A549 treated with CORT108297 at 1 μM for 4 hours (cell line): ENCODE measurements at places on chromosomes 16 and 17. TPM values are rescaled to one million over a fixed set of nuclear protein-coding genes. Genes with fewer than 3 reads are reported as not detected.

CSH2 gene
- not detected in 5 replicates for total RNA-seq

TNFRSF17 gene
- total RNA-seq, result not detected in 5 replicates

PRSS36 gene
- 0.58 to 1.1 TPM (median 0.72 TPM) in 5 replicates for total RNA-seq

TMEM238L gene
- not detected in 5 replicates for total RNA-seq

AHSP gene
- total RNA-seq, result not detected in 5 replicates

PARD6A gene
- 1.0 to 2.3 TPM (median 1.8 TPM) in 5 replicates for total RNA-seq

HASPIN gene
- 11.9 to 15.3 TPM (median 12.7 TPM) in 5 replicates for total RNA-seq

C17orf67 gene
- 1.6 to 2.3 TPM (median 2.1 TPM) in 5 replicates for total RNA-seq

KRTAP1-5 gene
- total RNA-seq, result not detected in 5 replicates

PIRT gene
- total RNA-seq, result not detected in 5 replicates

ADAM11 gene
- 1.5 to 2.8 TPM (median 2.2 TPM) in 5 replicates for total RNA-seq

TLCD2 gene
- 1.1 to 1.8 TPM (median 1.3 TPM) in 5 replicates for total RNA-seq

CARD14 gene
- total RNA-seq, result 0.06 to 0.27 TPM (median 0.13 TPM) in 5 replicates
